ENCODE measurements at places on chromosomes 13 and 19. TPM values are rescaled to one million over a fixed set of nuclear protein-coding genes. Genes with fewer than 3 reads are reported as not detected.

GRCh38 chr19:44685877-44686276 lies 13.1 kb upstream of the CEACAM16 start:
- DNase-seq: no peak

DNA sequence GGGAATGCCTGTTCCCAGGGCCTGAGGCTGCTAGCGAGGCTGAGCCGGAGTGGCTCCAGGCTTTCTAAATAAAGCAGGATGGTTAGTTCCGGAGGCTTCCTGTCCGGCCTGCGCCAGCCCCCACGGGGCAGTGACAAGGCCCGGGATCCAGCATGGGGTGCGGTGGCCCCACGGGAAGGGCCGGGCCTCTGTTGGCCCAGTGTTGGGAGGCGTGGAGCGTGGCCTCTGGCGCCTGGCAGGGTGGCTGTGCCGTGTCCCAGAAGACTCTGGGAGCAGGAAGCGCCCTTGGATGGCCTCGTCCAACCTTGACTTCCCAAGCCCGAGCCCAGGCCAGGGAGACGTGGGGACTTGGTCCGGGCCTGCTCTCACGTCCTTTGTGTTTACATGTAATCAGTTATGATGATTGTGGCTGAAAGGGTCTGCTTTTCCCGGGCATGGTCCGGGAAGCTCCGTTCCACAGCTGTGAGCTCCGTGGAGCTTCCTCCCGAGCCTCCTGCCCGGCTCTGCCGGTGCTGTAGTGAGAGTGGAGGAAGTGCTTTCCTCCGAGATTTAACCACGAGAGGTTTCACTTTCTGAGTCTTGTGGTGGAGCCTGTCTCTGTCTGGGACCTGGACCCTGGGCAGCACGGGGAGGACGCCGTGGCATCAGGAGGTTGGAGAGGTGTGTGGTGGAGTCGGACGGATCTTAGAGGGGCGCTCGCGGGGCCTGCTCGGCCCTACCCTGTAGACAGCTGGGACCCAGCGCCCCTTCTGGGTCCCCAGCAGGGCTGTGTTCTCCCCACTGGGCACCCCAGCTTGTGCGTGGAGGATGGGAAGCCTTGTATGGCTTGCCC lies 4.6 kb downstream of the GNA11 start:
- no peak for DNase-seq

DNA sequence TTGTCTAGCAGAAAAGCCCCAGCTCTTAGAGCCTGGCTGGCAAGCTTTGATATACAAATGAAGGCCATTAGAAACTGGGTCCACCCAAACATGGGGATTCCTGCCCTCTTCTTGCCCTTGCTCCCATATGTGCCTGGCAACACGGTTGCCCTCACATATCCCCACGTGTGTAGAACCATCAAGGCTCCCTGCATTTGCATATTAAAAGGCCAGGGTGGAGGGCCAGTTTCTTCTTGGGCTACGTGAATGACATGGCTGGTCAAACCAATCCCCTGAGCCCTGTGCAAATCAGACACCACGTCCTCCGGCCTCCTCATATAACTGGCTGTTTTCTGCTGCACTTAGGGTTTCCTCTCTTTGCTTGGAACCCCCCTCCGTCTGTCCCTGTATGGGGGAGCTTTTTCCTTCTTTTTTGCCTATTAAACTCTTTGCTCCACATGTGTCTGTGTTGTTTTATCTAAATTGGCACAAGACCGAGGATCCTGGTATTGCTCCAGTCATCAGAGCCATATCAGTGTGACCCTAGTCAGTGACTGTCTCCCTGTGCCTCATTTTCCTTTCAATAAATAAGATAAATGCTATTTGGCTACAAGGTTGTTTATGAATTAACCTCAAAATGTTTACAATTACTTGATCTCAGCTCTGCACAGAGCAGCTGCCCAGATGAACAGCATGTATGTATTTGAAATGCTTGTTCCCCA lies 30.3 kb upstream of the CEACAM1 start:
- no peak for DNase-seq

The FGF9 gene
- total RNA-seq: 7.6 TPM

DNA sequence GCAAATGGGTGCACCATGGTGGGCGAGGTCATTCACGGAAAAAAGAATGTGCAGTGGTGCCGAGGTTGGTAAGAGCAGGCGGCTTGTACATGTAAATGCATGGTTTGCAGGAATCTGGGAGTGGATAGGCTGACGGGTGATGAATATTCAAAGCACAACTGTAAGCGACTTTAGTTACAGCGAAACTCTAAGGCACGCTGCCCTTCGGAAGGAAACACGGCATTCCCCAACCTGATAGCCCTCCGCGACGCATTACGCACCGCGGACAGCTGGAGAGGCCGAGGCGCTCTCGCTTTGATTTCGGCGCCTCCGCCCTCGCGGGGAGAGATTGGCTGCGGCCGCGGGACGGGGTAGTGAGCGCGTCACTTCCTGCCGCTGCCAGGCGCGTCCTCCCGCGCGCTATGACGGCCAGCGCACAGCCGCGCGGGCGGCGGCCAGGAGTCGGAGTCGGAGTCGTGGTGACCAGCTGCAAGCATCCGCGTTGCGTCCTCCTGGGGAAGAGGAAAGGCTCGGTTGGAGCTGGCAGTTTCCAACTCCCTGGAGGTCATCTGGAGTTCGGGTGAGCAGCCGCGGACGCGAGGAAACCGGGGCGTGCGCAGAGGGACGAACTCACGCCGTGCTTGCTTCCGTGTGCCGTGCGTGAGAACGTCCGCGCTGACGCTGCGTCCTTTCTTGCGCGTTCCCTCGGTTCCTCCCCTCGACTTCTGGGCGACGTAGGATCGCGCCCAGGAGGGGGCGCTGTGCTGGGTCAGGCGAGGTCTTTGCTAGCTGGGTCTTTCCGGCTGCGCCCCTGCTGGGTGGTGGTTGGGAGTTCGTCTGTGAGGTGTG lies at the start of gene NUDT15:
Gene NUDT15, plus strand, starts transcription at position 381 of the 828 bp plus-strand sequence. Its CDS starts 21 bp downstream, at position 402.
- peak; percentile 99 for DNase-seq

GRCh38 chr13:106515635-106516254 lies 19.7 kb downstream of the EFNB2 start:
- DNase-seq: no peak

DNA sequence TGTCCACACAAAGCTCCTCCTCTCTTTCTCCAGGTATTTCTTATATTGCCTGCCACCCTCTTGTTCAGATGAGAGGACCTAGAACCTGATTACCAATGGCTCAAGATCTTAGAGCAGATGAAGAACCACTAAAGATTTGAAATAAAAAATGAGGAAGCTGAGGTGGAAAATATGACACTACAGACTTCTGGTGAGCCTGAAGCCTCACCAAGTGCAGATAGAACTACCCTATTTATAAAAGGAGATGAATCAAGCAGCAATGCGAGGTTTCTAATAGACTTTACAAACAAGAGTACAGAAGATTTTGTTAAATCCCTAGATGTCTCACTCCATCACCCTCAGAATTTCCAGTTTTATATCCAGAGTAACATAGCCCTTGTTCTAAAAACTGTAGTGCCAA lies 345.8 kb downstream of the TBC1D4 start:
- DNase-seq: no peak

DNA sequence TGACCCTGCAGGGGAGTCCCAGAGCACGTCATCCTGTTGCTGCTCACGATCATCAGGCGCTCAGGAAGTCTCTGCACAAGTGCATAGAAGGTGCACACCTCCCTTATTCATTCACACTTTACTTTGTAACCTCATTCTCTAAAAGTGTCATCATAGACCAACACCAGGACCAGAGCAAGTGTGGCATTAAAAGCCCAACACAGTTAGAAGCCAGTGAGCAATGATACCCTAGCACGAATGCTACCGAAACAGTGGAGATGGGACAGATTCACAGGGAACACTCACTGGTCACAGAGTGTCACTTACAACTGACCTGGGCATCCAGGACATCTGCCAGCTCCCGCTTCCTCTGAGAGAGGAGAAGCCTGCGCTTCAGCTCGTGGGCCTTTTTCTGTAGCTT lies 17.0 kb downstream of the HAUS8 start:
- DNase-seq: no peak
